ENCODE measurements at places on chromosomes 6 and 20.

DNA sequence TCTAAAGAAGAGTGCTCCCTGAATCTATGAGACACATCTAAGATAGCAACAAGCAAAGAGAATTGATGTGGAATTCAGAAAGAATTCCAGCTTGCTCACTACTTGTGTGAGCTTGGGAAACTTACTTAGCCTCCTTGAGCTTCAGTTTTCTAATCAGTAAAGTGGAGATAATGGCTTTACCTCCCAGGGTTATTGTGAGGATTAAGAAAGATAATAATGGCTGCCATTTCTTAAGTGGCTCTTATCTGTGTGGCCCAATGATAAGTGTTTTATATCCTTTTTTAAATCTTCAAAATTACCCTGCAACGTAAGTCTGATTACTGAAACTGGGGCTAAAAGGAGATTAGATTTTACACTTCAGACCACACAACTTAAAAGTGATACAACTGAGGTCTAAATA lies 418.5 kb downstream of the LMBRD1 start:
- no peak for DNase-seq

DNA sequence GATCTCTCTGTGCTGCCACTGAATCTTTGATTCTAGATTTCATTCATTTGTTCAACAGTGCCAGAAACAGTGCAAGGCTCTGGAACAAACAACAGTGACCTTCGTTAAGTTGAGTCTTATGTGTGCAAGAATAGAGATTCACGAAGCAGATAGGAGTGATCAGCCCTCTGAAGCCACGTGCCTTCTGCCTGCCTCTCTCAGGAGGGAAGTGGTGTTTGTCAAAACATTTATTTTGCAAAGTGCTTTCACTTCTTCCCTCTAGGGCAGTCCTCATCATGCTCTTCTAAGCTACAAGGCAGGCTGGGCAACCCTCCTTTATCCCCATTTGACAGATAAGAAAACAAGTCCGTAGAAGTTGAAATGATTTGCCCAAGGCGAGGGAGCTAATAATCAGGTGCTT lies 204.3 kb downstream of the TFAP2C start:
- DNase-seq: no peak

- DNase-seq: no peak
These were observed 329.2 kb downstream of the CBLN4 start for GRCh38 chr20:55676097-55676496.

- DNase-seq: no peak
These were observed 10.8 kb downstream of the DDX27 start for GRCh38 chr20:49230021-49230420.

GRCh38 chr6:98384801-98385200 lies 449.6 kb upstream of the POU3F2 start:
- DNase-seq: no peak
